ENCODE measurements at places on chromosomes 12 and 14.
A peak's percentile ranks its signal among the peaks of the same experiment; 100 is the strongest.

DNA sequence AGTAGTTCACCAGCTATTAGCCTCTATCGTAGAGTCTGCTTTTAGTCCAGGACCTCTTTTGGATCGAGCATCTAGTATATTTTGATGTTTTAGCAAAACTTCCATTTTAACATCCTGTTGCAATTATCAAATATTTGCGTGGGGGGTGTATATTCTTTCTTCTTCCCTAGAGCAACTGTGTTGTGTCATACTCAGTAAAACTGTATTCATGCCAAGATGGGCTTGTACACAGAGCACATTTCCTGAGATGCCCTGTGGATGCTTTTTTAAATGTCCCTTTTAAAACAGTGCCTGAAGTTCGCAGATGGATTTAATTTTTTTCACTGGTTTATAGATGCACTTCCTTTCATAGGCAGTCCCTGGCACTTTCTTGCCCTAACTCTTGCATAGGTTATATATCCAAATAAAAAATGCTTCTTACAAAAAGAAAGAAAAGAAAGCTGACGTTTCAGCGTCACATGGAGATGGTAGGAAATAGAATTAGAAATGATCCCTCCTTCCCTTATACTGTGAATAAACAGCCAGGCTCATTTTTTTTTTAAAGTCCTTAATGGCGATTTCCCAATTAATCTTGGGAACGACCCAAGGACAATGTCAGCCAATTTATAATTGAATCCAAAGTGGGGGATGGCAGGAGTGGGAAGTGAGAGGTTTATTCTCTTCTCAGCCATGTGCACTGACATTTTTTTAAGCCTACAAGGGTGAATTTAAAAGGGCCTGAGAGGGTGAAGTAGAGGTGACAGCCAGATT, 247.0 kb downstream of the SLC41A2 start:
- no peak for DNase-seq

GRCh38 chr12:123266679-123267277, 4.9 kb downstream of the CDK2AP1 start:
- DNase-seq: no peak

GRCh38 chr12:1912580-1913376, 5.7 kb downstream of the CACNA2D4 start:
- no peak for DNase-seq

- DNase-seq: peak; percentile 26
These were observed 430 bp downstream of the SLC41A2 start for GRCh38 chr12:104957719-104958000.

- no peak for DNase-seq
These were observed 590.5 kb upstream of the ATP2B1 start for GRCh38 chr12:90299121-90299520.

All from CD4-positive, CD25-positive, alpha-beta regulatory T cell (primary cell).